ENCODE measurements at places on chromosomes 2 and 18.
A peak's percentile ranks its signal among the peaks of the same experiment; 100 is the strongest.

- no peak for DNase-seq
These were observed 3.6 kb downstream of the BCL11A start for GRCh38 chr2:60549928-60550177.

DNA sequence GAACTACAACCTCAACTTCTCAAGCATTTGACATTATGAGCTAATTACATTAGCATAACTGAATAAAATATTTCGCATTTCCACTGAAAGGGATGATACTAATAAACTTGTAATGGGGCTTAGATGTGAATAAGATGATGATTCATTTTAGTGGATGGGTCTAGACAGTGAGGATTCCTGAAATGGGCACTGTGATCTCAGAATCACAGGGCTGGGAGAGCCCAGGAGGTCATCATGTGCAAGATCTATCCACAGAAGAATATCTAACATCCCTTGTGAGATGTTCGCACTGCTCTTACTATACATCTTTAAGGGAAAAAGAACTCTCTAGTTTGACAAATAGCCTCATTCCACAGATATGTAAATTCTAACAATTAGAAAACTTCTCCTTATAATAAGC, 245.7 kb downstream of the DYM start:
- no peak for DNase-seq

DNA sequence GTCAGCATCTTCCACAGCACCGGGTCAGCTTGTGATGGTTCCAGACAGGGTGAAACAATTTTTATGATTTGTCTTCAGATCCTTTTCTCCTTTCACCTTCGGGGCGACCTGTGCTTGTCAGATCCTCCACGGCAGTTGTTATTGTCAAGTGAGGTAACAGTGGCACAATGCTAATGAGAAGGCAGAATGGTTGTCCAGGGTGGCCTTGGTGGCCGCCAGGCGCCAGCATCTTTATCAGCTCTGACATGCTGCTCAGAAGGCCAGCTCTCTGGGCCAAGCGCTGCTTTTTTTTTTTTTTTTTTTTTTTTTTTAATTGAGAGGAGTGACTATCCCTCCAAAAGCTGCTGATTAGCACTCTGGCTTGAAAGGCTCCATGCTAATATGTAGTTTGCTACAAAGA, 52.3 kb upstream of the MGAT5 start:
- DNase-seq = no peak

- DNase-seq = peak; percentile 50
These were observed 31.7 kb downstream of the UBE2F start for GRCh38 chr2:237998530-237998929.

DNA sequence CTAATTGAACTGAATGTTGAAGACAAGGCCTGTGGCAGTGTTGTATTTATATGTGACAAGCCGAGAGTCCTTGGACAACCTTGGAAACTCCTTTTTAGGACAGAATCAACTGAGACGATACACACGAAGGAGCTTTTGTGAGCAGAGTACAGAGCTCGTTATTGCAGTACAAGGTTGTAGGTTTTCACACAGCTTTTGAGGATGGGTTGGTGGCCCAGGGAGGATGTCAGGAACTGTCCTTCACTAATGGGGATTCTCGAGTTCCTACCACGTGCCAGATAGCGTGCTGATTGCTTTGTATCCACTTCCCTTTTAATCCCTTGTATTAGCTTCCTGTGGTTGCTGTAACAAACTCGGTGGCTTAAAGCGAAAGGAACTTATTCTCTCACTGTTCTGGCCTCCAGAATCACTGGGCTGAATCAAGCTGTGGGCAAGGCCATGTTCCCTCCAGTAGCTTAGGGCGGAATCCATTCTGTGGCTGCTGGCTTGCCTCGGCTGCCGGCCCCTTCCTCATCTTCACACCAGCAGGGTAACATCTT, 20.2 kb downstream of the INPP4A start:
- DNase-seq = peak; percentile 63

DNA sequence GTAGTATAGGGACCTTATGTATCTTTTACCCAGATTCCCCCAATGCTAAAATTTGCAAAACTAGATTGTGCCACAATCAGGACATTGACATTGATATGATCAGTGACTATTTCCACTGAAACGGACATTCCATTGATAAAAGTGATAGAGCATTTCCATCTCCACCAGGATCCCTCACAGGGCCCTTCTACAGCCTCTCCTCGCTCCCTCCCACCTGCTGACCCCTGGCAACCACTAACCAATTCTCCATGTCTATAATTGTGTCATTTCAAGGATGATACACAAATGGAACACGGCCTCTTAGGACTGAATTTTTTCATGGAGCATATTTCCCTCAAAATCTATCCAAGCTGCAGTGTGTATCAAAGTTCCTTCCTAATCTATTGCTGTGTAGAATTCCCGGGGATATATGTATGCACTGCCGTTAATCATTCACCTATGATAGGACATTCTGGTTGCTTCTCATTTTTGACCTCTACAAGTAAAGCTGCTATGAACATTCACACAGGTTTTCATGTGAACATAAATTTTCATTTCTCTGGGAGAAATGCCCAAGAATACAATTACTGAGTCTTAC, 67.3 kb downstream of the UXS1 start:
- DNase-seq = no peak

- DNase-seq = no peak
These were observed 44.9 kb downstream of the NCKAP5 start for GRCh38 chr2:133523406-133523805.

GRCh38 chr18:50749421-50749820, 70.4 kb downstream of the MRO start:
- no peak for DNase-seq

DNA sequence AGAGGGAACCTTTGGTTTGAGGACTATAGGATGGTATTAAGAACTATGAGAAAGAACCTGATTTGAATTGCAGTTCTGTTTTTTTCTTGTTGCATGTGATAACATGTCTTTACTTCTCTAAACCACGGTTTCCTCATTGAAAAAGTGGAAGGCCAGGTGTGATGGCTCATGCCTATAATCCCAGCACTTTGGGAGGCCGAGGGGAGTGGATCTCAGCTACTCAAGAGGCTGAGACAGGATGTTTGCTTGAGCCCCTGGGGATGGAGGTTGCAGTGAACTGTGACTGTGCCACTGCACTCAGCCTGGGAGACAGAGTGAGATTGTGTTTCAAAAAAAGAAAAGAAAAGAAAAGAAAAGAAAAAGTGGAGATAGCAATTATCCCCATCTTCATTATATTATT, 32.3 kb downstream of the SCN9A start:
- no peak for DNase-seq

DNA sequence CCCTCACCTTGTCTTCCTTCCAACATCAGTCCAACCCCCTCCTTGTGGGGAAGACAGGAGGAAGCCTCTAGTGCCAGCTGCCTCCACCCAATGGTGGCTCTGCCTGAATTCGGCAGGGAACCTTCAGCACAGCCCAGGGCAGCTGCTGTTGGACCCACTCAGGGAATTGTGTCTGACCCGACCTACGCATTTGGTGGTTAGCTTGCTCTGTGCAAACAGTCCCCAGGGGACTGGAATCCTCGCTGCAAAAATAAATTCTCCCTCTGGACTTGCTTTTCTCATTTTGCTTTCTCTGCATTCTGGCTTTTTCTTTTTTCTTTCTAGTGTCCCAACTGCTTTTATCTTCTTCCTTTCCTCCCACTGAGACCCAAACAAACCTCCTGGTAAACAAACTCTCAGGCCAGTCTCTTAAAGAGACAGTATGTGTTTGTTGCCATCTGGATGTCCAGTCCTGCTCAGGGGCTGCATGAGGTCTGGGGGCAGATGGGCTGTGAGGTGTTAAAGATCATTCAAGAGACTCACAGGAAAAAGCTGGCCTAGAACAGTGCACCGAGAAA, 137.7 kb upstream of the HAAO start:
- no peak for DNase-seq

Measured in CD4-positive, alpha-beta T cell treated with Interleukin-10 for 1 hour (primary cell).